ENCODE measurements at places on chromosomes 7 and 10.

DNA sequence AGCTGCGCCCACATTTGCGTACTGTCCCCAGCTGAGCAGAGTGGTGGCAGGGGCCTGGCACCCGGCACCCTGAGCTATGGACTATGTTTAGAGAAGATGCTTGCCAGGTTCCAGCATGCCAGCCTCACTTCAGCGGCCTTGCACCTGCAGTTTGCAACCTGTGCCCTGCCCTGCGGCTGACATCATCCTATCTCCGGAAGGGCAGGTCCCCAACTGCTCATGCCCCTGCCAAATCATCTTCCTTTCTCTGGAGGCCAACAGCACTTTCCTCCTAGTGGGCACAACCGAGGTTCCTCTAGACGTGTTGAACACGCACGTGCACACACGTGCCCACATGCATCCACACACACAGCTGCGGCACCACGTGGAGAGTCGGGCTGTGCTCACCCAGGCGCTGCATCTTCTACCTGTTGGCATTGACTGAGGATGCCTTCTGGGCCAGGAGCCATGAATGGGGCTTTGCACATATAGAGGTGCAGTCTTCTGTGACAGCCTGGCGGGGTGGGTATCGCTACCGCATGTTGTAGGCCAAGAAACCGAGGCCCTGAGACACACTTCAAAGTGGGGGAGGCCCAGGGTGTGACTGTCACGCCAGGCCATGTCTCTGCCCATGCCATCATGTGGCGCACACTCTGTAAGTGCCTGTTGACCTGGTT lies 24.5 kb downstream of the CNPY1 start:
- no peak for DNase-seq

DNA sequence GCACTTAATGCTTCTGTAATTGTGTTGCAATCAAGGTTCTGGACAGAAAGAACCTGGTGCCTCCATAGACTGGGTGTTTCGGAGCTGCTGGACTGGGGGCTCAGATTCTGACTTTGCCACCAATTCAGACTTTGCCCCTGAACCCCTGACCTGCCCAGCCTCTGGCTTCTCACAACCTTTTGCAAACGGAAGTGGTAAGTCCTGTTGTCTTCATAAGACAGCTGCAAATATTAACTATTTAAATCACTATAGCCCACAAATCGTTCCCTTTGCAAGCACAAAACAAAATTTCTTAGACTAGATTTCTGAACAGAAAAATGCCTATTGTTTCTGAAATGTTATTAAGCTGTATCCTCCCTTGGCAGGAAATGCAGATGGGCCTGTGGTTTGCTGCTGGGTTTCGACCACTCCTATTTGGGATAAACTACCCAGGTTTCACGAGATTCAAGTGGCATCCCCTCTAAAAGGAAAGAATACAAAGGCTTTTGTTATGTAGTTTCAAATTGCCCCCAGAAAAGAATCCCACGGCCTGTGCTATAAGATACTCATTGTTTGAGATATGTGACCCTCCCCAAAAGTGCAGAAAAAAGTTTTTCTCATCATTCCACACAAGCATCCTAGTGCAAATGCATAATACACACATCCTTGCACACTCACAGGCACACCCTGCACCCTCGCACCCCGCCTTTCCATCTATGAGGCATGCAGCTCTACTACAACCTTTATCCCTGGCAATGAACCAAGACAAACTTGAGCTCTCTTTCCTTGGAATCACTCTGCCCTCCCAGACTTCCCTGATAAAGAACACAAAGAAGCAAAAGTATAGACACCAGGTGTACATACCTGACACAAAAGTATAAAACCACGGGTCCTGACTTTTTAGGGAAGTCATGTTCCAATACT lies 209.1 kb downstream of the PRPF18 start:
- no peak for DNase-seq

GRCh38 chr10:110962443-110962842 lies 43.0 kb downstream of the SHOC2 start:
- no peak for DNase-seq

DNA sequence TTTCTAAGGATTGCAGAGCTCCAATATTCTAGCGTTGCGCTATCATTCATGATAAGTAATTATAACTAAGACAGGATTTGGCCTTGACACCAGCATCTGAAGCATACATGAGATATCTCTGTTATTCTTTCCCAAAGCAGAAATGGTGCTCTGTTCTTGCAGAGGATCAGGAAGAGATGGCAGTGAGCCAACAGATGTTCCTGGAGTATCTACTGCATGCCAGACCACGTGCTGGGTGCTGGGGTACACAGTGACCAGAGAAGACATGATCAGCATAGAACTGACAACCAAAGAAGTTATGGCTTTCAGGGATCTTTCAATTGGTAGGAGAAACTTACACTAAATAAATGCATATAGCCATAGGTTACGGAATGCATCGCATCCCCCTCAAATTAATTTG lies 63.7 kb upstream of the PLXNA4 start:
- no peak for DNase-seq

DNA sequence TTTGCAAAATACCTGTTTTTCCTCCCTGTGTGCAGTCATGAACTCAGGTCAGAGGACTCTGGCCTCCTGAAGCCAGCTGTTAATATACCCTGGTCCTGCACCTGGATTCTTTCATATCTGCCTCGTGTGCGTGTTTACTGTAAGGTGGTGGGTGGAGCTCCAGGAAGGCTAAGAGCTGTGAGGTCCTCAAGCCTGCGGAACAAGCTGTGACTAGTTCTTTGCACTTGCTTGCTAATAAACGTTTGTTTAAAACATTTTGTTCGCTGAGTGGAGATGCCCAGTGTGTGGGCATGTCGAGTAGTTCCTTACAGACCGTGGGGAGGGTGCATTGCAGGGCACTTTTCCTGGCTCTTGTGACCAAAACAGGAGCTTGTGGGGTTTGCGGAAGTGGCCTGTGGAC lies 139.0 kb downstream of the DOCK1 start:
- no peak for DNase-seq

GRCh38 chr7:142668495-142668894 lies 80.8 kb upstream of the PRSS1 start:
- no peak for DNase-seq

DNA sequence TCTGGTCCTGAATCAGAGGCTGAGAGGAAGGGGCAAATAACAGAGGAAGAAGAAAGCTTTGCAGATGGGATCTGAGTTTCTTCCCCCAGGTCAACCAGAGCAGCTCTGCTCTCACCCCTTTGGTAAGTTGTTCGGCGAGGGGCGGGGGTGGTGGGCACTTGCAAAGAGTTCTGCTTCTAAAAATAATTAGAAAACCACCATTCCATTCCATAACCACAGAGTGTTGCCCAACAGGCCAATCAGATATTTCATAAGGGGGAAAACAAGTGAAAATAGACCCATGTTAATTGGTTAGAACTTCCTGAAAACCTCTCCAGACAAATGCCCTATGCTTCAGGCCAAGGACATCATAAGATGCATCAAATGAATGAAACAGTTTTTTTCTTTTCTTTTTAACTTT lies 43.6 kb upstream of the R3HCC1L start:
- no peak for DNase-seq

DNA sequence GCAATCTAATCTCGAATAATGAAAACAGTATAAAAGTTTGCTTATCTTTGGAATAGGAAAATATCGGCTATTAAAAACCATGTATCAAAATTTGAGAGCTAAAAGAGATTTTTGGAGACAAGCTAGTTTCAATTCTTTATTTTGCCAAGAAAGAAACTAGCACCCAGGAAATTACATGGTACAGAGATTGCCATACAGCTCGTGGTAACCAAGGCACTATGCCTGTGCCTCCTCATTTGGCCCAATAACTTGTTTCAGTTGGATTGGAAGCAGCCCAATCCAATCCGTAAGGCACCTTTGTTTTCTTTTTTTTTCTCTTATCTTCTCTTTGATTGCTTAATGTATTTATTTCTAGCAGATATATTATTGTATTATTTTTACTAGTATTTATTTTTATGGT lies 55.0 kb downstream of the GNAI1 start:
- no peak for DNase-seq

GRCh38 chr10:98408799-98409198 lies 6.2 kb downstream of the PYROXD2 start:
- no peak for DNase-seq

GRCh38 chr7:124155432-124156022 lies 122.7 kb upstream of the TMEM229A start:
- DNase-seq = no peak

DNA sequence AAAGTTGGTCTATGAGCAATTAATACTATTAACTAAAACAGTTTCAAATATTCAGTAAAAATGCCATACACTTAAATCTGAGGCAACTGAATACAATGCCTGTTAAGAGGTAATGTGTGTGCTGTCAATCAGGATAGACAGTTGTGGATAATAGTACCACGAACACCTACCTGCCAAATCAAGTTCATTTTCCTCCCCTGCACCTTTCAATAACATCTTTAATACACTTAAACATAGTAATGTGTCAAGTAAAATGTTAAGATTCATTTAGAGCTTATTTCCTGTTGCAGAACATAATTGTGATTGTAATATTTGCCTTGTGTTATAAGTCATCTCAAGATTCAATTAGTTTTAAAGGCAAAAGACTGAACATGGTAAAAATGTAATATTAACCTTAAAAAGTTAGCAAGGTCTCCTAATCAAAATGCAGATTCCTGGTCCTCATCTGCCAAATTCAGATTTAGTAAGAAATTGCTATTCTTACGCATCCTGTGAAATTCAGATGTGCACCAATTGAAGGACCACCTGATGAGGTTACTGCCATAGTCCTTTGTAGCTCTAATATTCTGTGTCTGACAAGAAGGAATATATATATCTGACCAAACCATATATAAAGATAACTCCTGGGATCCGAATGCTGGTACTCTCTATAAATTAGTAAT lies 37.1 kb downstream of the COL1A2 start:
- DNase-seq = no peak

- DNase-seq = no peak
Measured at GRCh38 chr10:101934686-101935305, 91.2 kb upstream of the KCNIP2 start.

DNA sequence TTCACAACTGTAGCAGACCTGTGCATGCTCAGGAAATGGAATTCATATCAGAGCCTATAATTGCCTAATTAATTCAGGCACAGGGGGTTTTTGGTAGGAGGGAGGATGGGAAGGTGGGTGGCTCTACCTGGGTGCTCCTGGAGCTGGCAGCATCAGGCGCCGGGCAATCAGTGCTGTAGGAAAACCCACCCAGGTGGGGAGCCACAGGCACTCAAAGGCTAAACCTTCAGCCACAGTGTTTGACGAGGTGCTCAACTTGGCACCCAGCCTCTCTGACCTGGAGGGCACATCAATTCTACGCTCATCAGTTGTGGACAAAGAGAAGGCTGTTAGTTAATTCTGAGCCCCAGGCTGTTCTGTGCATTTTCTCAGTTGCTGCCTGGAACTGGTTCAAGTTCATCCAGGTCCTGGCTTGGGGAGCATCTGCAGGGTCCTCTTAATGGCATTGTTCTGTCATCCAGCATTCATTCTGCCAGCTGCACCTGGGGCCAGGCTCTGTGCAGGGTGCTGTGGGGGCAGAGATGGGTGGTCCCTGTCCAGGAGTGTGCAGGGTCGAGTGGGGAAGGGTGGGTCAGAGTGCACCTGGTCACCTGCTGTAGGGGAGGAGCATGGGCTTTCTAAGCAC lies 54.1 kb upstream of the NPTX2 start:
- DNase-seq = no peak

- DNase-seq = no peak
Measured at GRCh38 chr7:71343039-71343438, 211.1 kb downstream of the GALNT17 start.

GRCh38 chr7:96287559-96287958 lies 34.3 kb downstream of the SLC25A13 start:
- DNase-seq = no peak

DNA sequence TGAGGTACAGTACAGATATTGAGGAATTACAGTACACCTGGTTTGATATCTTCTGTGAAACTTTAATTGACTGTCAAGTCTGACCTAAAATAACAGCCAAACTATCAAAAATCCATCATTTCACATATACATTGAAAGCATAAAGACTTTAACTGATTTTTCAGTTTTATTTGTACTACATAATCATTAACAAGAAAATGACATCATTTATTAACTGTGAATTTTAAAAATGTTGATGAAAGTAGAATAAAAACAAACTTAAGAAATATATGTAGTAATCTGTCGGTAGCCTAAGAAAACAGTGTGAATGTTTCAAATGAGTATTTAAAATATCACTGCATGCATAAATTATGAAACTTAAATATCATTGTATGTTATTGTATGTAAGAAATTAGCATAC lies 836.7 kb upstream of the GHITM start:
- DNase-seq = no peak

DNA sequence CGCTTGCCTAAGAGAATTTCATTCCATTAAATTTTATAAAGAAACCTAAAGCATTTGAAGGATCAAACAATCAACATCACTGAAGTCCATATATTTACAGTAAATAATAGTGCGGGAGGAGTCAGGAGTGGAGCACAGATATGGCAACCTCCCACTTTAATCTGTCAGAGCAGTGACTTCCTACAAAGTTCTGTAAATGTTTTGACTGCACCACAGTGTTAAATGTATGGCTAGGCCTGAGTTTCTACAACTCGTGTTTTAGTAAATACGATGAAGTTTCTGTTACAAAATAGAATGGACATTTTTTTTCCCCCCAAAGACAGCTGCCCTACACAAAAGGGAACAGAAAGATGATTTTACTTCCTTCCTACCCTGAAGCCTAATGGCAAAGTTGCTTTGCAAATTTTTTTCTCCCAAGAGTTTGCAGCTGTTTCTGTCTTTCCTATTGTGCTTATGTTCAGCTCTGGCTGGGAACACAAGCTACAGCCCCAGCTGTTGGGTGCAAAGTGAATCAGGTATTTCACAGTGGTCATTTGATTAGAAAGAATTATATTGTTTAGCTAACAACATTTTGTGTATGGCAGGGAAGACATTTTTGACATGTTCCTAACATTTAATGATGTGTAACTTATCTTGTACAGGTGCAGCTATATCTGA lies 62.1 kb downstream of the MET start:
- DNase-seq = no peak

GRCh38 chr10:85919491-85920021 lies 447.0 kb downstream of the GRID1 start:
- DNase-seq = no peak

- peak; percentile 82 for DNase-seq
Measured at GRCh38 chr10:132434405-132435005, 37.5 kb downstream of the PWWP2B start.

DNA sequence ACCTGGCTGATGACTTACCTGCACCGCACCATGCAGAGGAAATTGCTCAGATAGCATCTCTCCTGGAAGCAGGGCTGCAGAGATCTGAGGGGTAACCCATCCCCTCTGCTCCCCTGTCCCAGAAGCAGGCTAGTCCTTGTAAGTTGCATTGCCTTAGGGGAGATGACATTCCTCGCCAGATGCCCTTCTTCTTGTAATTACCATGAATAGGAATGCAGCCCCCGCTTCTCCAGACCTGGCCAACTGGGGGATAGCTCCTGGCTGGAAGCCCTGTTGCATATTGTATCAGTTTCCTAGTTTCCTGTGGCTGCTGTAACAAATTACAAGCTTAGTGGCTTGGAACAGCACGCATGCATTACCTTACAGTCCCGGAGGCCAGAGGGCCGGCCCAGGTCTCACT lies 47.5 kb upstream of the EN2 start:
- DNase-seq = no peak

GRCh38 chr10:121819049-121819448 lies 108.8 kb downstream of the ATE1 start:
- no peak for DNase-seq
